ENCODE measurements at places on chromosomes 6 and 20. TPM values are rescaled to one million over a fixed set of nuclear protein-coding genes. Genes with fewer than 3 reads are reported as not detected.

GRCh38 chr20:47735412-47736400, 49.6 kb downstream of the SULF2 start:
- no peaks in the 10 kb centered on the region for H3K4me1 ChIP-seq
- H3K27me3 ChIP-seq: no peaks in the 10 kb centered on the region
- H3K4me3 ChIP-seq: no peak overlapping the region
- no peak overlapping the region for H3K27ac ChIP-seq

GRCh38 chr6:71091167-71091566, 134.3 kb upstream of the B3GAT2 start:
- DNase-seq: no peak
- no peaks in the 10 kb centered on the region for H3K27me3 ChIP-seq
- H3K36me3 ChIP-seq: no peaks in the 10 kb centered on the region
- H3K4me3 ChIP-seq: no peak overlapping the region
- no peaks in the 10 kb centered on the region for H3K4me1 ChIP-seq

DNA sequence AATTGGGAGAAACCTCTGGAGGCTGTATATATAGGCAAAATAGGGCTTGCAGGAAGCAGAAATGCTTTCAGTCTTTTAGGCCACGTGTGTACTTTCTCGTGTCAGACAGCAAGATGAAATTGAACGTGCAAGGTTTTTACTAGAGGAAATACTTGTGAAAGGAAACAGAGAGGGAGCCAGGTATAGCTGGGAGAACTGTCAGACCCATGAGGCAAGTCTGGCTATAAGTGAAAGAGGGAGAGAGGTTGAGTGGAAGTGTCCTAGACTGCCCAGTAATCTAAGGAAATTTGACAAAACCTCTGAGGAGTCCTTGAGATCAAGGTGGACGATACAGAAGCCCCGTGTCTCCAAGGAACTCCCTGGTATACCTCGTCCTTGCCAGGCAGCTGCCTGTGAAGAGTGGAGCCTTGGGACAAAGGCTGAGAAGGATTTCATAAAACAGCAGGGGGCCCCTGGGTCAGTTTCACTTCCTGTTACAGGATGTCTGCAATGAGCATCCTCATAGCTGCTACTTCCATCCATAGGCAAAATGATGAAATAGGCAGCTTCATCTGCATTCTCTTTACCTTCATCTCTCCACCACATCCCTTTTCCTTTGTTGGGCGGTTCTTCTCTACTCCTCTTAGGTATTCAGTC, 114.4 kb upstream of the MAP3K7 start:
- no peak overlapping the region for H3K4me3 ChIP-seq
- H3K27me3 ChIP-seq: peaks cover 4% of the 10 kb centered on the region
- H3K27ac ChIP-seq: no peak overlapping the region
- no peak for DNase-seq
- no peaks in the 10 kb centered on the region for H3K36me3 ChIP-seq
- H3K4me1 ChIP-seq: peaks cover 5% of the 10 kb centered on the region

DNA sequence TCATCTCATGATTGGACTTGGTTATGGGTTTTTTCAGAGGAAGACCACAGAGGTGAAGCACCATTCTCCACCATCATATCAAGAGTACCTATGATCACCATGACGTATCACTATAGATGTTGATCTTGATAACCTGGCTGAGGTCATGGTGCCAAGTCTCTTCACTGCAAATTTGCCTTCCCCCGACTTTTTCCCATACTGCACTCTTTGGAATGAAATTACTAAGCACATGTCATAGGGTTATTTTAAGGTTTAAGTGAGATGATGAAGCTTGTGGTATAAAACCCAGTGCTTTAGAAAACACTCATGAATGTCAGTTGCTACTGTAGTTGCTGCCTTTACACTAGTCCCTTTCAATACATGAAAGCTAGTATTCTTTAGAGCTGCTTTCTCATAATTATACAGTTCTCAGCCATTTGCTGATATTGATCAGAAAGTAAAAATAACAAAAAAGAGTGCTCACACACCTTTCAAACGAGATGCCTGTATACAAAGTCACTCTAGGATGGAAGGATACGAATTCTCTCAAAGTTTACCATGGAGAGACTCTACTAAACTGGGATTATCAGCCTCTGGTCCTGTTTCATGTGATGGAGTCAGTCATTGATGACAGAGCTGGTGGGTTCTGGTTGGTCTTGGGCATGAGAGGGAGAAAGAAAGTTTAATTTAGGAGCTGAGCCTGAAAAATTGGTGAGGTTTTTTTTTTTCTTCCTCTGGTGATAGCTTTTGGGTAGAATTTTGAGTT, 228.1 kb downstream of the PRL start:
- no peak for DNase-seq
- H3K27ac ChIP-seq: no peak overlapping the region
- H3K4me3 ChIP-seq: no peak overlapping the region
- H3K36me3 ChIP-seq: no peaks in the 10 kb centered on the region
- H3K4me1 ChIP-seq: no peaks in the 10 kb centered on the region

GRCh38 chr6:30893666-30894065, 9.3 kb downstream of the DDR1 start:
- H3K4me3 ChIP-seq: no peak overlapping the region
- no peaks in the 10 kb centered on the region for H3K27me3 ChIP-seq
- H3K27ac ChIP-seq: no peak overlapping the region
- no peak for DNase-seq
- no peaks in the 10 kb centered on the region for H3K36me3 ChIP-seq
- H3K4me1 ChIP-seq: no peaks in the 10 kb centered on the region

GRCh38 chr6:169542491-169542890, 159.3 kb downstream of the WDR27 start:
- no peak overlapping the region for H3K4me3 ChIP-seq
- no peak overlapping the region for H3K27ac ChIP-seq
- H3K4me1 ChIP-seq: no peaks in the 10 kb centered on the region
- H3K36me3 ChIP-seq: peaks cover 8% of the 10 kb centered on the region

DNA sequence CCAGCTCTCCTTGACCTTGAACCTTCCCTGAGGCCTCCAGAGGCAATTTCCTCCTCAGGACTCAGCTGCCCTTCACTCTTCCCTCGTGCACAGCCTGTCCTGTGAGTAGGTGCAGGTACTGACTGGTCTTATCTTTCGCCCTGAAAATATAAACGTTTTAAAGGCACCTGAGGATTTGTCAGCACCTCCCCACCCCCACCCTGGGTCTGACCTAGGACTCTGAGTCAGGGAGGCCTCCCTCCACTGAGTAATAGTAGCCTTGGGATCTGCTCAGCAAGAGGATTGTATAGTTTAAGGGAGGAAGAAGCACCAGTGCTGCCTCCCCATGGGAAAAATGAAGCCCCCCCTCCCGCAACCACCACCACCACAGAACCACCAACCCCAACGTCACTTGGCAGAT, 54.6 kb downstream of the PPARD start:
- peak; percentile 27 for DNase-seq
- no peaks in the 10 kb centered on the region for H3K27me3 ChIP-seq
- peaks cover 39% of the 10 kb centered on the region for H3K4me1 ChIP-seq
- H3K36me3 ChIP-seq: no peaks in the 10 kb centered on the region

GRCh38 chr6:167046861-167047495, 47.8 kb downstream of the CEP43 start:
- DNase-seq: no peak
- no peaks in the 10 kb centered on the region for H3K27me3 ChIP-seq
- peak overlapping the region; percentile 76 for H3K27ac ChIP-seq
- H3K4me1 ChIP-seq: peaks cover 52% of the 10 kb centered on the region
- H3K36me3 ChIP-seq: peaks cover 6% of the 10 kb centered on the region

The RREB1 gene
- total RNA-seq: 13.5 TPM

DNA sequence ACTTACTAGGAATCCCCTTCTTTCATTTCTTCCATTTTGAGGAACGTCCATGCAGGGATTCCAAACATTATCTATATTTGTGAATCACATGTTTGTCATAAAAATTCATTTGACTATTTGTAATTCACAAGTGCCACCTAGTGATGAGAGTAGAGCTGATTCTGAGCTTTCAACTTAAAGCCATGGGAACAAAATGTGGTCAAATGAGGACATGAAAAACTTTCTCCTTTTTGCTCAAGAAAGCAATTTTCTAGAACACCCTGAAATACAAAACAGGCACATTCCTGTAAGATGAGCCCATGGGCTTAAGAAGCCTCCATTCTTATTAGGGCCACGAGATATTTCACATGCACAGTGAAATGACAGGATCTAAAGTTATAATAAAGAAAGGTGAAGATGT, 12.3 kb downstream of the MAP3K7 start:
- H3K27ac ChIP-seq: no peak overlapping the region
- no peaks in the 10 kb centered on the region for H3K27me3 ChIP-seq
- H3K4me3 ChIP-seq: no peak overlapping the region

- H3K4me1 ChIP-seq: no peaks in the 10 kb centered on the region
- peaks cover 43% of the 10 kb centered on the region for H3K36me3 ChIP-seq
- H3K27ac ChIP-seq: no peak overlapping the region
- no peaks in the 10 kb centered on the region for H3K27me3 ChIP-seq
Observed at GRCh38 chr6:142213402-142213801, 66.3 kb downstream of the VTA1 start.

The ACTL10 gene
- 2.3 TPM for total RNA-seq

The LHFPL5 gene
- not detected for total RNA-seq

GRCh38 chr20:17835240-17835933, 133.2 kb downstream of the SNX5 start:
- no peaks in the 10 kb centered on the region for H3K27me3 ChIP-seq
- no peak for DNase-seq
- no peak overlapping the region for H3K4me3 ChIP-seq
- H3K27ac ChIP-seq: no peak overlapping the region
- H3K4me1 ChIP-seq: no peaks in the 10 kb centered on the region

- no peak overlapping the region for H3K27ac ChIP-seq
- no peaks in the 10 kb centered on the region for H3K36me3 ChIP-seq
- no peak for DNase-seq
- no peak overlapping the region for H3K4me3 ChIP-seq
- no peaks in the 10 kb centered on the region for H3K4me1 ChIP-seq
Observed at GRCh38 chr20:9877932-9878495, 39.1 kb upstream of the PAK5 start.

DNA sequence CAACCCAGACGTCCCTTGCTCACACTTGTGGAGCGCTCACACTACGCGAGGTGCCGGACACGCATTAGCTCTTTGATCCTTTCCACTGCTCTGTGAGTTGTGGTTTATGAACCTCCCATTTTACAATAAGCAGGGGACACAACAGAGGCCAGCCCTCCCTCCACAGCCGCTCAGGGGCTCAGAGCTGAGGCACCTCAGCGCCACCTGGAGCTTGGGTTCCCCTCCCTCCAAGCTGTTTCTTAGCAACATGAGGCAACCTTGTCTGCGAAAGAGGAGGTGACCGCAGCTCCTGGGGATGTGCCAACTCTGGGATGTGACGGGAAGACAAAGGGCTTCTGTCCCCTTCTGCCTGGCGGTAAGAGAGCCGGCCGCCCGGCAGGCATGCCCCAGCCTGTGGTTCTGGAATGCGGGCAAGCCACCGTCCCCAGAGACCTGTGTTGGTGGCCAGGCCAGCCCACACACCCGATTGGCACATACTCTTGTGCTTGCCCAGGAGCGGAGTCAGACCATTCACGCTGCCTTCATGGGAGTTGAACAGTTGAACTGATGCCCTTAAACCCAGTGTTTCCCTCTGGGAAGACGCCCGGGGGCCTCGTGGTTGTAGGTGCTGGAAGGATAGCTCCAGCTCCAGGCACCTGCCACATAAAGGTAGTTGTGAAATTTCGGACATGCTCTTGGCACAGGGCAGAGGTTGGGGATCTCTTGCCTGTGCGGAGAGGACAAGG, 44.5 kb downstream of the RBM38 start:
- no peak overlapping the region for H3K27ac ChIP-seq
- DNase-seq: peak; percentile 43
- H3K27me3 ChIP-seq: no peaks in the 10 kb centered on the region
- H3K4me1 ChIP-seq: peaks cover 49% of the 10 kb centered on the region
- H3K4me3 ChIP-seq: no peak overlapping the region

DNA sequence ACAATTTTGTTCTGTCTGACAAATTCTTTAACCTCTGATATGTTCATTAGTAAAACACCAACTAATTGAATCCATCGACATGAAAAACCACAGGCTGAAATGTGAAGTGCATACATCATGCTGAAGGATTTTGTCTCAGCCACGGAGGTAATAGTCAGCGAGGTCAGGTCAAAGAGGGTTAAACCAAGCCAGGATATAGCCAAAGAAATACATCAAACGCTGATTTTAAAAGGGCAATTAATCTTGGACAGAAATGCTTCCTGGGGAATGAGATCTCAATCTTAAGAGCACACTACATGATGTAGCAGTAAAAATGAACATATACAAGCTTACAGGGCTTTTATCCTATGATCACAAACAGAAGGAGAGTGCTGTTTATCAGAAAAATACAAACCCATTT, 106.7 kb downstream of the PRDM1 start:
- peaks cover 10% of the 10 kb centered on the region for H3K36me3 ChIP-seq
- no peak for DNase-seq
- H3K4me3 ChIP-seq: no peak overlapping the region
- H3K27me3 ChIP-seq: no peaks in the 10 kb centered on the region

The GNMT gene
- total RNA-seq: not detected

DNA sequence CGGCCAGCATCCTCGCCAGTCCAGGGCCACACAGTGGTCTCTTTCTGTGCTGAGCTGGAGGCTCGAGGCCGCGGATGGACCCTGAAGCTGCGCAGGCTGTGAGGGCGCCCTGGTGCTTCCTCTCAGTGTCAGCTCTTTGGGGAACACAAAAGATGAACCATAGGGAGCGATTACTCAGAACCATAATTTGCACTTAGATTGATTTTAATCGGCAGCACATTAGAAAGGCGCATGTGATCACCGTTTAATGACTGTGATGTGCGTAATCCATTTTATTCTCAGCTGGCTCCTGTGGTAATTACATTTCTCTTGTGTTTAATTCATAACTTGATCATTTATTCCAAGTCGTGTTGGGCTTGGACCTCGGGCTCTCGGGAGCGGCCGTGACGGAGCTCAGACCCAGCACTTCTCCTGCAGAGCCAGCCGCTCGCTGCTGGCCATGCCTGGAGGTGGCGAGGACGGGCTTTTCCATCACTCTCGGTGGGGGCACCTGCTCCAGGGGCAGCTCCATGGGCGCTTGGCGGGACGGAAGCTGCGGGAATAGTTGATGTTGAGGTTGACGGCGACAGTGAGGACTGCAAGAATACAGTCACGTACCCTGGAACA, 25.6 kb upstream of the NTSR1 start:
- no peak overlapping the region for H3K4me3 ChIP-seq
- H3K27ac ChIP-seq: no peak overlapping the region
- H3K27me3 ChIP-seq: peaks cover 3% of the 10 kb centered on the region
- H3K36me3 ChIP-seq: no peaks in the 10 kb centered on the region
- peaks cover 3% of the 10 kb centered on the region for H3K4me1 ChIP-seq

GRCh38 chr6:159390381-159390780, 221.2 kb downstream of the FNDC1 start:
- no peak overlapping the region for H3K4me3 ChIP-seq
- H3K27me3 ChIP-seq: peaks cover 22% of the 10 kb centered on the region
- no peaks in the 10 kb centered on the region for H3K36me3 ChIP-seq
- no peak overlapping the region for H3K27ac ChIP-seq
- no peaks in the 10 kb centered on the region for H3K4me1 ChIP-seq

The BNIP5 gene
- total RNA-seq: not detected

GRCh38 chr6:69841862-69842261, 24.5 kb upstream of the COL19A1 start:
- no peak overlapping the region for H3K27ac ChIP-seq
- peaks cover 22% of the 10 kb centered on the region for H3K27me3 ChIP-seq
- no peak for DNase-seq
- H3K36me3 ChIP-seq: no peaks in the 10 kb centered on the region
- H3K4me1 ChIP-seq: no peaks in the 10 kb centered on the region

All from activated CD4-positive, alpha-beta memory T cell treated with anti-CD3 and anti-CD28 coated beads for 36 hours (primary cell).